ENCODE measurements at places on chromosomes 6 and 20.

DNA sequence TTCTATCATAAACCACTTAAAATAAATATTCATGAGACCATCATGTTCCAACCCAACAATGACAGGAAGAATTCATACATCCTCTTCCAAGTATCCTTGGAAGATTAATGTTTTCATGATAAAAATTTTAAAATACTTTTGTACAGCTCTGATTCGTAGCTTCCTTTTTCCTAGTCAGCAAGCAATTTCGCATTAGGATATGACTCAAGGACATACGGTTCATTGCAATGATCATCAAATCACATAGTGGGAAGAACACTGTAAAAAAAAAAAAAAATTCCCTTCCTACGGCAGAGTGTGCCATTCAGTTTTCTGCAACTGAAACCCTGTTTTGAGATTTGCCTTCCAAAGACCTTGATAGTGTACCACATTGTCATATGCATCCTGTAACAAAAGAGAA is 35.3 kb upstream of the GFOD1 start:
- DNase-seq, result no peak

DNA sequence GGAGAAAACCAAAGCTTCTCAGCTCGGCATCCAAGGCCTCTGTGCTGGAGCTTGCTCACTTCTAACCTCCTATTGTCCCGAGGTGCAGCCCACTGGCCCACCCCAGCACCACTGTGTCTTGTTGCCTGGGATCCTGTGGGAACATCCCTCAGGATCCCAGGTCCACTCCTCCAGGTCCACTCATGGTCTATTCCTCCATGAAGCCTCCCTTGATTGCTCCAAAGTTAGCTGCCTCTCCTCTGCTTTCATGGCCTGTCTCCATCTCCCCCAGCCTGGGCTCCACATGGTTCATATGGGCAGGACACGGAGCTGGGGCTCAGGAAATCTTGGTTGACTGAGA is 13.9 kb downstream of the SLA2 start:
- no peak for DNase-seq

- no peak for DNase-seq
Measured at GRCh38 chr6:142833054-142833453, 111.9 kb downstream of the HIVEP2 start.

GRCh38 chr20:41014561-41015088 is 14.0 kb upstream of the TOP1 start:
- no peak for DNase-seq

GRCh38 chr6:118581489-118581959 is 33.4 kb downstream of the PLN start:
- no peak for DNase-seq

GRCh38 chr6:139852488-139853140 is 478.2 kb upstream of the CITED2 start:
- DNase-seq, result no peak

GRCh38 chr6:106134087-106134770 is 48.1 kb downstream of the PRDM1 start:
- no peak for DNase-seq

- no peak for DNase-seq
Measured at GRCh38 chr6:135266675-135267074, 85.6 kb downstream of the MYB start.
